ENCODE measurements at places on chromosomes 12 and 14. TPM values are rescaled to one million over a fixed set of nuclear protein-coding genes. Genes with fewer than 3 reads are reported as not detected.

RASSF8 gene
- 20.2 TPM for polyA plus RNA-seq

KRT72 gene
- 2.0 TPM for polyA plus RNA-seq

TAS2R14 gene
- polyA plus RNA-seq: 3.5 TPM

CARMIL3 gene
- 2.4 TPM for polyA plus RNA-seq

HELB gene
- 3.5 TPM for polyA plus RNA-seq

CCDC198 gene
- 90.7 TPM for polyA plus RNA-seq

CLMN gene
- polyA plus RNA-seq: 18.7 TPM

ZFC3H1 gene
- polyA plus RNA-seq: 86.3 TPM

ANKRD33 gene
- polyA plus RNA-seq: 0.06 TPM

TRAFD1 gene
- 32.8 TPM for polyA plus RNA-seq

GRCh38 chr14:96176275-96176674 lies 28.4 kb upstream of the BDKRB2 start:
- DNase-seq: no peak

DNA sequence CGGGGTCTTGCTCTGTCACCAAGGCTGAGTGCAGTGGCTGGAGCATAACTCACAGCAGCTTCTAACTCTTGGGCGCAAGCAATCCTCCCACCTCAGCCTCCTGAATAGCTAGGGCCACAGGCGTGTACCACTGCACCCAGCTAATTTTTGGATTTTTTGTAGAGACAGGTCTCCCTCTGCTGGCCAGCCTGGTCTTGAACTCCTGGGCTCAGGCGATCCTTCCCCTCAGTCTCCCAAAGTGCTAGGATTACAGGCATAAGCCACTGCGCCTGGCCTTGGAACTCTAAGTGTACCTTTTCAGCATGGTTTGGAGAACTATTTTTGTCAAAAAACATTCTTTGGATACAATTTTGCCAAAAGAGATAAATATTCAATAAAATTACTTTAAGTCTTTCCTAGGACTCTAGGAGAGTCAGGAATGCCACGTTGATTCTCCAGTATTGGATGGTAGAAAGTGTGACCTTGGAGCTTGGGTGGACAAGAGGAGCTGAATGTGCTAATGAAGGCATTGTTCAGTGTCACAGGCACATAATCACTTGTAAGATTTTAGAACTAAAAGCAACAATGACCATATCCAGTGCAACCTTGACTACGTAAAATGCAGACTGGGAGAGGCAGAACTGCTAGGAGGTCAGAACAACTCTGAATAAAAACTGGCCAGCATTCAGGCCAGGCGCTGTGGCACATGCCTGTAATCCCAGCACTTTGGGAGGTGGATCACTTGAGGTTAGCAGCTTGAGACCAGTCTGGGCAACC lies 2.8 kb downstream of the SRSF9 start:
- DNase-seq: no peak

DNA sequence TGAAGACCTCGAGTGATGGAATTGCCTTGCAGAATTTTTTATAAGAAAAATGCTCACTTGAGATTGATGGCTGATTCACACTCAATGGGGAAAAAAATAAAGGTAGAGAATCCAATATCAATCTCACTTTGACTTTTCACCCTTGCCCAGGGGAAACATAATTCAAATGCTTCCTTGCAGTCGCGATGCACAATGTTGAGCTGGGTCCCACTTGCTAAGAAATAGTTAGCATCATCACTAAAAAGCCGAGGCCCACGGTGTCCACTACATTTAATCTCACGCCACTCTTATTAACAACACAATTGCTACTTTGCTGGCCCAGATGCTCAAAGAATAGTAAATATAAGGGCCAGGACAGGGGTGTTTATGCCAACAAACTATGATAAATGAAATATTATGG lies 223.4 kb downstream of the SPTSSA start:
- DNase-seq: no peak

DNA sequence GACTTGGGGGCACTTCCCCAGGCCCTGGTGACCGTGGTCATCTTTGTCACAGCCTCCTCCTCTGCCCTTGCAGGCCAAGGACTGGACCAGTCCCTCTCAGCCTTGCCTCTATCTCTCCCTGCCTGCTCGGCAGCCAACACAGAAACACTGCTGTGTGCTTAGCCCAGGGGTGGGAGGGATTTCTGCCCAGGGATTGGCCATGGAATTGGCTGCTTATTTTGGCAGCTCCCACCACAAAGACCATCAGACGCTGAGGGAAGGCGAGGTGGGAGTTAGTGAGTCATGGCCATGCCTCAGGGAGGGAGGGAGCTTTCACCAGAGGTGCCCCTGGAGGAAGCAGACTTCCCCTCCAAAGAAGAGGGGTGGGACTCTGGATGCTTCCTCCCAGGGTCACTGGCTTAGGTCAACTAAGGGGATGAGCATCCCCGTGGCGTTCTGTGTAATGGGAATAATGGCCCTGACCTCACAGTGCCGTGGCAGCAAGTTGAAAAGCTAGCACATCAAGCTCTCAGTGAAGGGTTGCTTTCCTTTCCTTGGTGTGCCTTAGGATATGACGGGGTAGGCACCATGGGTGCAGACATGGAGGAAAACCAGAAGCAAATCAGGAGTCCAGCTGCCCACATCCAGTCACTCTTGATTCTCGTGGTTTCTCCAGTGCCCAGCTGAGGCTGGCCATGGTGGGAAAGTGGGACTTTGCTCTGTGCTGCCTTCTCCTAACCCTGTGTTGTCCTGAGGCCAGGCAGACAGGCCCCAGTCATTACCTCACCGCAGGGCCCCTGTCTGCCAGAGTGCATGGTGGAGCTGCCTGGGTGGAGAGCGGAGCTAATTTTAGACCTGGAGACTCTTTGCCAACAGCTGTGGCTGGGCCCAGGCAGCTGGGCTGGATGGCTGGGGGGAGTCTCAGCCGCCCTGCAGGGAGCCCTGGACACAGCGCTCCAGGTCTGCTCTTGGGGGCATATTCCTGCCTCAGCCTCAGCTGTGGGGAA lies 21.4 kb downstream of the B4GALNT3 start:
- no peak for DNase-seq

DNA sequence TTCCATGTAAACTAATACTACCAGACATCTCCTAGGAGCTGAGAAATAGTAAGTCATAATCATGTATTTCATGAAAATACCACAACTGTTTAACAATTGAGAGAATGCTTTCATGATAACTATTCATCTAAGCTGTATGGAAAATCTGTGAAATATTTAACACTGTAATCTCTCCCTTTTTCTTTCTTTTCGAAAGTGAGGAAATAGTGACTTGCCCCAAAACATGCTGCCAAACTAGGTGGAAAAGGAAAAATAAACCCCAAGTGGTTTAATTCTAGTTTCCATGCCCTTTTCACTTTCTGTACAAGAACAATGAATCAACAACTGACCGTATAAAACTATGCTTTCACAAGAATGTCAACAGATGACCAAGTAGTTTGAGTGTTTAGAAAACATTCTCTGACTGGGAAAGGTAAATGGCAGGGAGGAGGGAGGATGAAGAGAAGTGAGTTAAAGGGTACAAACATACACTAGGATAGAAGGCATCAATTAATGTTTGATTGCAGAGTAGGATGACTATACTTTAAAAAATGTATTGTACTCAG lies 147.5 kb upstream of the AVPR1A start:
- no peak for DNase-seq

DNA sequence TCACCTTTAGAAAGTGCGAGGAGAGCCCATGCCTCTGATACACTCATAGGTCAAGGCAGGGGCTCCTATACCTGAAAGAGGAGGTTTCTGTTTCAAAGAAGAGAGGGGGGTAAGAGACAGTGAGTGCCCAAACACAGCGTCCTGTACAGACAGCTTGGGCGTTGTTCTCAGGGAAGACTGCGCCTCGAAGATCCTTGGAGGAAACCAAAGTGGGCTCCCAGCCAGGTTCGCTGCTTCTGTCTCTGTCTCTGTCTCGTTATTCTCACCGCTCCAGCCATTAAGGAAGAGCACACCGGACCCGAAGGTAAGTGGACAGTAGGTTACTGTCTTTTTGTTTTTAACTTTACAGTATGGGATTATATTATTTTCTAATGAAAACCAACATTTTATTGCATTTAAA lies 5.8 kb upstream of the IFI27 start:
- no peak for DNase-seq

- DNase-seq: no peak
These were observed 16.0 kb downstream of the TRMT5 start for GRCh38 chr14:60964904-60965303.

- DNase-seq: no peak
These were observed 27.8 kb upstream of the NEDD1 start for GRCh38 chr12:96879301-96879700.

DNA sequence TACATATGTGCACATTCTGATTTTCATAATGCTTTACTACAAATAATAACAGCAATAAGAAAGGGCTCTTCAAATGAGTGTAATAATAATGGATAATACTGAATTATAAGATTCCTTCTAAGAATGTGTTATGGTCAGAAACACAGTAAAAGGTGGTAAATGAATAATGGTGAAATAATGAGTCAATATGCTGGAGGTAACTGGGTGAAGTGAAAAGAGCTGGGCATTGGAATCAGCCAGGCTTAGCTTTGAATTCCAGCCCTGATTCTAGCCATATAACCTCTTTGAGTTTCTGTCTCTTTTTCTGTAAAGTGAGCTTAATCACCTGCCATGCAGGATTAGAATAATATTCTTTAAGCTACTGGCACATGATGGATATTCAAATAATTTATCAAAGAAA lies 39.1 kb downstream of the PLEKHA5 start:
- no peak for DNase-seq

DNA sequence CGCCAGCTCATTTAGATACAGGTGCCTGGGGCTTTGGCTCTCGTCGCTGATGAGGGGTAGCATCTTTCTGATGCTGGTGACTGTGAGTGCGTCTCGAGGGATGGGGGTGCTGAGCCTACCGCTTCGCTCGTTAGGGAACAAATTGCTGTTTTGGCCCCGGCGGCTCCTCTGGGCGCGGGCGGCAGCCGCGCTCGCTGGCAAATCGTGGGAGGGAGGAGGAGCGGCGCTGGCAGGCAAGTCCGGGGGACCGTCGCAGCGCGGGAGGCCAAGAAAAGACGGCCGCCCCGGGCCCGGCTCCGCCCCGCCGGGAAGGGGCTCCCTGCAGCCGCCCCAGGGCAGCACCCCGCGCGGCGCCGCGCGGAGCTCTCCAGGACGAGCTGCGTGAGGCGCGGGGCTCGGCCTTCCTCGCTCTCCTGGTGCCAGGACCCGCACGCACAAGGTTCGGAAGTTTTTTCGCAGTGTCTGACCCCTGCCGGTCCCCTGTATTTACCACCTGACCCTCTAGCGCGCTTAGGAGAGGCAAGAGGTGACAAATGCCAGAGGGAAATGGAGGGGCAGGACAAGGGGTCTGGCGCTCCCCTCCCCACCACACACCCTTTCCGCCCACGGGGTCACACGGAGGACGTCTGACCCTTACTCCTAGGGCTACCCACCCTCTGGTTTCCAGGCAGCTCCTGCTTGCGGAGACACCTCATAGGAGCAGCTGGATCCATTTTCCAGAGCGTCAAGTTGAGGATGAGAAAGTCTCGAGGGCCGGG lies 899 bp upstream of the KCNH3 start:
- DNase-seq: no peak

DNA sequence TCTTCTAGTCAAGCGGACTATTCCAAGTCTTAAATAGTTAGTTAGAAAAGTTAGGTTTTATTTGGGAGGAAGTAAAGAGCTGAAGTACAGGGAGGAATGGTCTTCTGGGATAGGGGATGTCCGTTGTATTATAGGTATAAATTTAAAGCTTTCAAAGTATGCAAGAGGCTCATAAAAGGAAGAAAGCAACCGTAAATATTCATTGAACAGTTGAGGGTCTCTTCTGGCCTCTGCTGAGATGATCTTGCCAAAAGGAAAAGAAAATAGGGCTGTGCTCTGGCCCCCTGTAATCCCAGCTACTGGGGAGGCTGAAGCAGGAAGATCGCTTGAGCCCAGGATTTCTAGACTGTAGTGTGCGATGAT lies 377 bp upstream of the TIMELESS start:
- no peak for DNase-seq

GRCh38 chr12:67988601-67989021 lies 636 bp upstream of the IFNG-AS1 start:
- DNase-seq: no peak

DNA sequence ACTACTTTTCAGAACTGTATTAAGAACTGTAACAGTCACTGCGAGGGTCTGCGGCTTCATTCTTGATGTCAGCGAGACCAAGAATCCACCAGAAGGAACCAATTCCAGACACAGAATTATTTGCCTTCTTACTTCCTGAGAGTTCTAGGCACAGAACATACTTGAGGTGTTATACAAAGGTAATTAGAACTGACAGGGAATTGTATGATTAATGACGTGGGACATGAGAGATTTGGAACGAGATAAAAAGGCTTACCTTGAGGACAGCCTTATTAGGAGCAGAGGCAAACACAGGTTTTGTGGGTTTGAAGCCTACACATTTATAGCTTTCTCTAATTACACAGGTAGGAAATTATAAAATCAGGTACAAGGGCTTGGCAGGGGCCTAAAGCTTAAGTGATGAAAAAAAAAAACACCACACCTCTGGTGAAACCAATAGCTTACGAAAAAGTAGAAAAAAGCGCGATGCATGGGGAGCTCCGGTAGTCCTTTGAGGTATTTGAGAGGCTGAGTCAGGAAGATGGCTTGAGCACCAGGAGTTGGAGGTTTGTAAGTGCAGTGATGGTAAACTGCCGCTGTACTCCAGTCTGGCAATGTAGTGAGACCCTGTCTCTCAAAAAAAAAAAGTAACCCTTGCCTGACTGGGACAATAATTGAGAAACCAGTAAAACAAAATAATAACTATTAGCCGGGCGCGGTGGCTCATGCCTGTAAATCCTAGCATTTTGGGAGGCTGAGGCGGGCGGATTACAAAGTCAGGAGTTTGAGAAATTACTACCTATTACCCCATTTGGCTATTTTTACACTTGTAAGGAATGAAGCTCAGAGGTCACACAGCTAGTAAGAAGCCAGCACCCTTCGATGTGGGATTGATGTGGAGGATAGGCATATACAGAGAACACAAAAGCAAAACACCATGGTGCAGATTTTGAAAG lies 795 bp upstream of the ACOT2 start:
- peak; percentile 23 for DNase-seq

DNA sequence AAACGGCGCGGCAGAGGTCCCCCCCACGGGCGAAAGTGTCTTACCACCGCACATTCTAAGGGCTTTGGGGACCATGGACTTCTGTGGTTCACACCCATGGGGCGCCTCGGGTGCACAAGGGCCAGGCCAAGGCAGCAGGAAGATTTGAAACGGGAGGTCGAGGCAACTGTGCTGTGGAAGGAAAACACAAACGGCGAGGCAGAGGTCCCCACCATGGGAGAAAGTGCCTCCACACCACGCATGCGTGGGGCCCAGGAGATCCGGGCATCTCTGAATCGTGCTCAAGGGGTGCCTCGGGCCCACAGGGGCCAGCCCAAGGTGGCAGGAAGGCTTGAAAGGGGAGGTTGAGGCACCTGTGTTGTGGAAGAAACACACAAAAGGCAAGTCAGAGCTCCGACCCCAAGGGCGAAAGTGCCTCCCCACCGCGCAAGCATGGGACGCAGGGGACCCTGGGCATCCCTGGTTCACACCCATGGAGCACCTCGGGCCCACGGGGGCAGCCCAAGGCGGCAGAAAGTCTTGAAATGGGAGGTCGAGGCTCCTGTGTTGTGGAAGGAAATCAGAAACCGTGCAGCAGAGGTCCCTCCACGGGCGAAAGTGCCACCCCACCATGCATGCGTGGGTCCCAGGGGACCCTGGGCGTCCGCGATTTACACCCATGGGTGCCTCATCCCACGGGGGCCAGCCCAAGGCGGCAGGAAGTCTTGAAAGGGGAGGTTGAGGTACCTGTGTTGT lies 371.0 kb downstream of the ALG10 start:
- no peak for DNase-seq

GRCh38 chr14:66624336-66624937 lies 116.5 kb downstream of the GPHN start:
- DNase-seq: peak; percentile 43
